Posterior cingulate gyrus (tissue), 11 donors: ENCODE measurements at places on chromosomes 16 and 17.

- no peak for DNase-seq
Observed at GRCh38 chr16:26667307-26667706, 399.4 kb upstream of the C16orf82 start.

DNA sequence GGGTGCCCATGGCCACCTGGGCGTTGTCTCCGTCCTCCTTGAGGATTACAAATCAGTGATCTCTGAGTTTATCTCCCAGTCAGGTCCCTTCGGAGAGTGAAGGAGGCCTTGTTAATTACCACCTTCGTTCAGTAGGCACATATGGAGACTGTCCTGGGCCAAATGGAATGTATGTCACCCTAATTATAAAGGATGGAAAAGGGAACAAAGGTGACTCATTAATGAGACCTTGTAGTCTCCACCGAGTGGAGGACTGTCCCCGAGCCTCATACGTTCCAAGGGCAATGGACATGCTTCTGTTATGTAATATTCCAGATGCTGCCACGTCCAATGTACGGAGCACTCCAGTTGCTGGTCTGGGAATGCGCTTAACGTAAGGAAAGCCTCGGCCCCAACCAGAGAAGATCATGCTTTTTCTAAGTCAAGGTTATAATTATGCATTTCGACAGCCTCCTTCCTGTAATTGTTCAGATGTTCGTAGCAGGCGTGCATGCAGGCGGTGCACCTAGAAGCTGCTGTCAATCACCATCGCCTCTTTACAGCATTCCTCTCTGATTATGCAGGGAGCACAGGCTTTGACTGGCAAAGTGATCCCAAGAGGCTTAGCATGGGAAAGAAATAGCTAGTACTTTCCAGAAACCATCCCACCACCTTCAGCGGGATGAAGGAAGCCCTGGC, 22.4 kb upstream of the SEC14L1 start:
- no peak for DNase-seq

DNA sequence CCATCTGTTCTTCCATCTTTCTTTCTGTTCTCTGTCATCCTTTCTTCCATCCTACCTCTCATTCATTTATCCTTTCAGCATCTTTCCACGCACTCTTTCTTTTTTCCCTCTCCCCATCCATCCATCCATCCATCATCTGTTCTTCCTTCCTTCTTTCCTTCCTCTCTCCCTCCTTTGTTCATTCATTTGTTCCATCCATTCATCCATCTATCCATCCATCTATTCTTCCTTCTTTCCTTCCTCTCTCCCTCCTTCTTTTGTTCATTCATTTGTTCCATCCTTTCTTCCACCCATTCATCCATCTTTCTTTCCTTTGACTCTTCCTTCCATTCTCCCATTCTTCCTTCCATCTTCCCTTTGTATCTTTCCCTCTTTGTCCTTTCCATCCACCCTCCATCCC, 39.2 kb downstream of the ARHGAP23 start:
- no peak for DNase-seq

DNA sequence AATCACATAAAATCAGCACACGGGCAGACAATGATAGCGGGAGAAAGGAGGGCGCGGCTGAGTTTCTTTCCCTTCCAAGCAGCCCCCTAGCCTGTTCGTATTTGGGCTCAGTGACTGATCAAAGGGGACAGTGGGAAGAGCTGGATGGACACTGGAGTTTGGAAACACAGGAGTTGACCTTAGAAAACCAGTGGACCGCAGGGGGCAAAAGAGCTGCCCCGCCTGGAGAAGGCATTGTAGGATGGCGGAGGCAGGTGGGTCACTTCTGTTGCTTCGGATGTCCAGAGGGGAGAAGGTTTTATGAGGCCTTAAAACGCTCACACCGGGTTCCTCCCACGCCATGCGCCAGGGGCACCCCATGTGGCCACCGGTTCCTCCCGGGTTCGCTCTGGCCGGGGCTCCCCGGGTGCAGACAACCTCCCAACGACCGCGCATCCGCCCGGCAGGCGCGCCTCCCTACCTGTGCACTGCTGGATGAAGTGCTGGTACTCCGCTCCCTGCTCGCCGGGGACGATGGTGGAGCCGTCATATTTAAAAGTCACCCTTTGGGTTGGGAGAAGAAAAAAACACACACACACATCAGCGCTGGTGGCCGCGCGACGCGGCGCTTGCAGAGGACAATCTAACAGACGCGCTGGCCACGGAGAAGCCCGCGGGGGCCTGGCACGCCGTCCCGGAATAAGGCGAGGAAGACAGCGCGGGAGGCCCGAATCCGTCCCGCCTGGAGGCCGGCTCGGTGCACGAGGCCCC, 662 bp downstream of the COTL1 start:
- peak; percentile 35 for DNase-seq

- DNase-seq = no peak
Observed at GRCh38 chr17:63707151-63707550, 7.2 kb upstream of the LIMD2 start.

DNA sequence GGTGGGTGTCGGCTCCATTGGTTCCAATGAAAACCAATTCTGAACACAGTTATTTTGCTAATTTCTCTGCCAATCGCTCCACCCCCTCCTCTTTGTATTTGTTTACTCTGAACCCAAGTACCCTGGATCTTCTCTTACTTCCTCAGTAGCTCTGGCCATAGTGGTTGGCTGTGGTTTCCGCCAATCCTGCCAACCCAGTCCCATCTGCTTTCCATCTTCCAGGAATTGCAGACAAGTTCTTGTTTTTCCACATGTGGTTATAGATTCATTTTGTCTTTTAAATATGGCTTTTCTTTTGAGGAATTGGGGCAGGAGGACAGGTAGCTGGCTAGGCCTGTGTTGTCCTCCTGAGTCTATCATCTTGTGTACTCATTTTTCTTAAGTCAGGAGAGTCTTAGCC, 92.0 kb downstream of the CYLD start:
- DNase-seq = no peak

DNA sequence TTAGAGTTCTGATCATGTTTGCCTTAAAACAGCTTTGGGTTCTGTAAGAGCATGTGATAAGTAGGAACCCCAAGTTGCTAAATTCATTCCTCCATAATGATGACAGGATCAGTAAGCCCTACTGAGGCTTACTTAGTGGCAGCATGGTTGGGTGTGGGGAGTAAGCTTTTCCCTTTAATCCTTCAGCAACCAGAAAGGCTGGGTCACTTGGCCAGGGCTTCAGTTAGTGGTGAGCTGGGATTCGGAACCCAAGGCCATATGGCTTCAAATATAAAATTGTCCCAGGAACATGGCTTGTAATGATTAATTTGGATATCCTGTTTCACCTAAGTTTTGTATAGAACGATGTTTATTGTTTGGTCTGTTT, 850 bp downstream of the GINS3 start:
- no peak for DNase-seq

DNA sequence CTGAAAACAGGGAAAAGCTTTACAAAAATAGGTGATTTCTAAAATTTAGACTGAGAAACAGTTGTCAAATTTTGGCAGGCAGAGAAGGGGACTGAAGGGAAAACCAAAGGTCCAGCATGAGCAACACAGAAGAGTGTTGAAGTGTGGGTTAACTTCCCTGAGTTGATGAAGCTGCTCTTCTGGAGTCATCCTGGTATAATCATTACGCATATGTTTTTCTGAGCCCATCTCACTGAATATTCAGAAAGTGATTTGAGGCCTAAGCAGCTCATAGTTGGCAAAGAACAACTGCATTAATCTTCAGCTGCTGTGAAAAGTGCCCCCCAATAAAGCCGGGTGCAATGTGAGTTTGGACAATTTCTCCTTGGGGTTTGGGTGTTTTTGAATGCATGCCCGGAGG, 115.0 kb upstream of the RBBP6 start:
- no peak for DNase-seq

- no peak for DNase-seq
Observed at GRCh38 chr17:80441133-80441578, 26.2 kb downstream of the ENDOV start.

- DNase-seq = no peak
Observed at GRCh38 chr16:88540346-88540977, 29.7 kb upstream of the ZC3H18 start.

DNA sequence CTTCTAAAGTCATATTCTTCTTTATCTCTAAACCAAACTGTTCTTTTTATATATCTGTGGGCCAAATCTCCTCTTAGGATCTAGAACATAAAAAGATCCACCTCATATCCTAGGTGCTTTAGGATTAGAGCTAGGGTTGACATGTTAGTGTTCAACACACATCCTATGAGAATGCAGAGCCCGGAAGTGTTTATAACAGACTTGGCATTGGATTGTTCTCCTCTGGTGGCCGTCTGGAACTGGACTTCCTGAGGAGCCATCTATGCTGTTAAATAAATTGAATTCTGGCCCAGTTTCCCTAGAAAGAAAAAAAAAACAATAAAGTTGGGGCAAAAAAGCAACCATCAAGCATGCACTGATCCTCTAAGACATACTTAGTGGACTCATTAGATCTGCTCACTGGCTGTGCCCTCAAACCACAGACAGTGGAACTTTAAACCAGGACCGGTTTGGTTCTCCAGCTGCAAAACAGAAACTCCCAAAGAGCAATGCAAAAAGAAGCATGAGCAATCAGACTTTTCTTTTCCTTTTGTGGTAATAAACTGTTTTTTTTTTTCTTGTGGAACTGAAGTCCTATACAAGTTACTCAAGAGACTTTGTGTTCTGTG, 182.5 kb downstream of the ZNF18 start:
- DNase-seq = no peak

DNA sequence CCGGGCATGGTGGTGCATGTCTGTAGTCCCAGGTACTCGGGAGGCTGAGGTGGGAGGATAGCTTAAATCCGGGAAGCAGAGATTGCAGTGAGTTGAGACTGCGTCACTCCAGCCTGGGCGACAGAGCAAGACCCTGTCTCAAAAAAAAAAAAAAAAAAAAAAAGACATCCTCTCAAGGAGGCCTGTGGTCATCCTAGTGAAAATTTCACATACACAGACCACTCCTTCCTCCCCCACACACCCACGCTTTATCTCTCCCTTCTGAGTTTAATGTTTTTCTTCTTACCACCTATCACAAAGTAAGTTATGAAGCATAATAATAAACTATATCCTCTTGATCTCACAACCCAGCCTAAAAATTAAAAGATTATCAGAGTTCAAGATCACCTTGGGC, 1.3 kb upstream of the NOL11 start:
- DNase-seq = no peak

- no peak for DNase-seq
Observed at GRCh38 chr16:81997738-81998137, 13.5 kb downstream of the SDR42E1 start.

DNA sequence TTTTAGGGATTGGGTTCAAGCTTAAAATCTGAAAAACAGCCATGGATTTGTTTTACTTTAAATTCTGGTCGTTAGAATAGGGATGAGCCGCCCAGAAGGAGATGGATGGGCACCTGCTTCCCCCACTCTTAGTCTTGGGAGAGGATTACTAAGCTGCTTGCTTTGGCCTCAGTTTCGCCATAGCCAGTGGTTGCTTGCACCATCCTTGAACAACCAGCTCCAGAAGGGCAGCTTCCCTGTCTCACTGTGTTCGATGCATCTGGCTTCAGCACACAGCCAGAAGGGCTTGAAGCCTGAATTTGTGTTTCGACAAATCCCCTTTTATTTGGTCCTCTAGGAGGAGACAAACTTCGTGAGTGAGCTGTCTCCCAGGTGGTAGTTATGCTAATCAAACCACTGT, 7.1 kb downstream of the CYB5D2 start:
- DNase-seq = no peak

DNA sequence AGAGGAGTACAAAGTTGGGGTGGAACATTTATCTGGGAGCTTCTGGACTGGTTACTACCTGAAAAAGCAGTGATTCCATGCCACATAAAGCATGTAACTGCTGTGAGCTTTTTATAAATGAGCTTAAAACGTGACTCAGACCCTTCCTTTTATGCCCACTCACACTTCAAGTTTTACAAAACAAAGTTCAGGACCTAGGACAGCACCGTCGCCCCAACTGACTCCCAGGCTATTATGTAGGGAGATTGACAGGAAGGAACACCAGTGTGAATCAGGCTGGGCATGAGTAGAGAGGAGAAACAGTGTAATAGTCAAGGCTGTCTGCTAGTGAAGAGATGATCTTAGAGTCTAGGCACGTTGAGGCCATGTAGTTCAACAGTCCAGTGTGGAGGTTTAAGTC, 91.6 kb upstream of the DNAH9 start:
- no peak for DNase-seq

DNA sequence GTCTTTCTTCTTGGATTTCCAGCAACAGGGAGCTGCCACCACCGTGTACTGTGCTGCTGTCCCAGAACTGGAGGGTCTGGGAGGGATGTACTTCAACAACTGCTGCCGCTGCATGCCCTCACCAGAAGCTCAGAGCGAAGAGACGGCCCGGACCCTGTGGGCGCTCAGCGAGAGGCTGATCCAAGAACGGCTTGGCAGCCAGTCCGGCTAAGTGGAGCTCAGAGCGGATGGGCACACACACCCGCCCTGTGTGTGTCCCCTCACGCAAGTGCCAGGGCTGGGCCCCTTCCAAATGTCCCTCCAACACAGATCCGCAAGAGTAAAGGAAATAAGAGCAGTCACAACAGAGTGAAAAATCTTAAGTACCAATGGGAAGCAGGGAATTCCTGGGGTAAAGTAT, 389.0 kb downstream of the MAF start:
- peak; percentile 87 for DNase-seq

- no peak for DNase-seq
Observed at GRCh38 chr17:81171941-81172340, 5.9 kb upstream of the AATK start.

- no peak for DNase-seq
Observed at GRCh38 chr16:23704772-23705516, 8.1 kb downstream of the ERN2 start.

GRCh38 chr17:7046127-7046724, 2.3 kb upstream of the SLC16A11 start:
- peak; percentile 61 for DNase-seq

DNA sequence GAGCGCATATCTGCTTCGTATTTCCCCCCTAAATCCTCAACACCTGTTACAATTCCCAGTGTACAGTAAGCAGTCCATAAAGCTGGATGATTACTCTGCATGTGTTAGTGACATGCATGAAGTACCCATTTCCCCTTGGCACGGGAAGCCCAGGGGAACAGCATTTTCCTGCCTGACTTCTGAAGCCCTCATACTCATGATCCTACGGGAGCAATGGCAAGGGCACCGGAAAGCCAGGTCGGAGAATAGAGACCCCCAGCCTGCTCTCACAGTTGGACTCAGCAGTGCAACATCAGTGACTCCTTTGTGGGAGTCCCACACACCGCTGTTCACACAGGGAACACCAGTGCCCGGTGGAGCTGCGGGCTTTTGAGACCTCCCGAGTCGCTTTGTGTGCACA, 336.9 kb downstream of the CDH13 start:
- no peak for DNase-seq

DNA sequence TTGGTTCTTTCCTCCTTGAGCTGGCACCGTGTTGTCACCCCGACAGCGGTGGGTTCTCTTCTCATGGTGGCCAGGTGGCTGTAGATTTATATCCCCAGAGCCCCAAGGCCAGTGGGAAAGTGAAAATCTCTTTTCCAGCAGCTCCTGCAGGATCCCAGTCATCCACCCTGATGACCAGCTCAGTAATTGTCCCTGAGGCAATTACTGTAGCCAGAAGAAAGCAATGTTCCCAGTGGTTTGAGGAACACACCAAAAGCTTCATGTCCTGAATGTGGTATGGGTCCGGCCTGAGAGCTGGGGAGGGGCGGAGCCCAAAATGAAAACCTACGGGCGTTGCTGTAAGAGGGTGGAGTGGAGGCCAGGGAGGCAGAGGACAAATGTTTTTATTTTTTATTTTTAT, 69.0 kb downstream of the WSB1 start:
- no peak for DNase-seq

- peak; percentile 66 for DNase-seq
Observed at GRCh38 chr17:8162233-8162996, at the start of gene VAMP2. VAMP2 (minus strand) TSS chr17:8162948; CDS start chr17:8162879, 69 bp downstream.

- DNase-seq = no peak
Observed at GRCh38 chr16:51157698-51158097, 6.6 kb upstream of the SALL1 start.

- no peak for DNase-seq
Observed at GRCh38 chr17:33786478-33786877, 468.6 kb upstream of the CCL2 start.
